ENCODE measurements at places on chromosomes 2 and 18.

GRCh38 chr2:1070601-1071000, 120.0 kb downstream of the SNTG2 start:
- no peak for DNase-seq

GRCh38 chr2:1831620-1832367, 87.5 kb upstream of the PXDN start:
- DNase-seq, result no peak

DNA sequence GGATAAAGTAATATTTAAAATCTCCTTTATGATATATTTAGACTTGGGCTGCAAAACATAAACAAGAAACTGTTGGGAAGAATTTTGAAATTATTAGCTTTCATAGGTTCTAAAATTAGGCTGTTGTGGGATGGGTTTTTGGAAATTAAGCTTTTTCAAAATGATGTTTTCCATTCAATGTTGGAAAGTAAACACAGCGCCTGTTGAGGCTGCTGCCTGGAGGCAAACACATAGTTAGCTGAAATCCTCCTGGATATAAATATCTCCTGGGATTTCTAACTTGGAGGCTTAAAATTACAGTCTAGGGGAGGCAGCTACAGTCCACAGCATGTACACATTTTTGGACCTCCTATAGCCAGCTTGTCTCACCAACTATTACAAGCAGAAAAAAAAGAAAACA, 197.3 kb downstream of the DCC start:
- no peak for DNase-seq

GRCh38 chr2:111236025-111236424, 115.3 kb downstream of the BCL2L11 start:
- no peak for DNase-seq

- no peak for DNase-seq
Measured at GRCh38 chr2:117776888-117777287, 37.6 kb upstream of the DDX18 start.

- no peak for DNase-seq
Measured at GRCh38 chr2:144424559-144425240, 95.2 kb downstream of the ZEB2 start.

DNA sequence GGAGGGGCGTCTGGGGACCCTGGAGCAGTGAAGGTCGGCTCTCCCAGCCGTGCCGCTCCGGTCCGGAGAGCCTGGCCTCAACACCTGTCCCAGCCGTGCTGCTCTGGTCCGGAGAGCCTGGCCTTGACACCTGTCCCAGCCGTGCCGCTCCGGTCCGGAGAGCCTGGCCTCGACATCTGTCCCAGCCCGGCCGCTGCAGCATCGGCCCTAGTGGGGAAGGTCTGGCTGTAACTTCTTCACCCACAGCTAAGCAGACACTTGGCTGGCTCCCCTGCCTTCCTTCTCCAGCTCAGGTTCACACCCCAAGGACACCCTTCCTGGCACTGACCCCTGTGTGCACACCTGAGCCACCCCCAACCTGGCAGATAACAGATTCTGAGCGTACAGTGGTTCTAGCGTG, 4.6 kb downstream of the KCNG2 start:
- no peak for DNase-seq

DNA sequence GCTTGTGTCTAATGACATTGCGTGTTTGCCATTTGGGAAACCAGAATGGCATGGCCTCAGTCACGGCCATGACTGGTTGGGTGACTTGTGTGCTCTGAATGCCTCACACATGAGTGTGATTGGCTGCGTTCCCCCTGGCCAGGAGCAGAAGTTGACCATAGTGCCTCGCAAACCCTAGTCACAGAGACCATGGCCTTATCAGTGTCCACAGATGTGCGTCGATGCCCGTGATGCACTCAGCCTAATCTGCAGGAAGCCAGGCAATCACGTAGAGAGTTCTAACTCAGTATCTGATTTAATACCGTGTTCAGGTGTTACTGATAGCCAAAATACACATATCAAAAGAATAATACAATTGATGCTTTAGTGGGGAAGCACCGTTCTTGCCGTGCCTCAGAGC, 64.0 kb downstream of the BOLA3 start:
- DNase-seq, result no peak

Data from A549 (cell line).